ENCODE measurements at places on chromosomes 11 and 22.

DNA sequence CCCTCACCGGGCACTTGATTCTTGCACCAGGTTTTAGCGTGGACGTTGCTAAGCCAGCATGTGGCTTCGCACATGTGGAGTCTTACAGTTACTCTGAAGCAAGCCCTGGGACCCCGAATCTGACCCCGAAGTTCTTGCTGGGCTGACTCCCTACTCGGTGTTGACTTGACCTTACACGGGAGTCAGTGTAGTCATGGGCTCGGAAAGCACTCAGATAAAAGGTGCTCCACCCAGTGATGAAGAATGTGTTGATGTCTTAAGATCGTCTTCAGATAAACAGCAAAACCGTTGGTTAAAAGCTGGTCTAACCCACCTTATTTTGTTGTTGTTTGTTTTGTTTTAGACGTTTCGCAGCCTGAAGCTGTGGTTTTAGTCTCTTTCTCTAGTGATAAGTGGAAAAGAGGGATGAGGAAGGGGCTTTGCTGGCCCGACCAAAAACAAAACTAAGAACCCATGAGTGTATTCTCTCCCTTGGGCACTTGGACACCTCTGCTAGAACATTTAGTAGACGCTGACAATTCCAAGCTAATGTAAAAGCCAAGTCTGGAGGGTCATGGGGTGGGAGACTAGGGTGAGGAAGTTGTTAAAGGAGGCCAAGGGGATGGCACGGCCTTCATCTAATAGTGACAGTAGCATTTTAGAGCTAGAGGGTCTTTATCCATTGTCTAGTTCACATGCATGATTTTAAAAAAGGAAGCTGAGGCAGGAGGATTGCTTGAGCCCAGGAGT is 69.9 kb downstream of the BCR start:
- DNase-seq, result no peak

- no peak for DNase-seq
Observed at GRCh38 chr11:64848826-64849597, 4.6 kb upstream of the CDC42BPG start.

DNA sequence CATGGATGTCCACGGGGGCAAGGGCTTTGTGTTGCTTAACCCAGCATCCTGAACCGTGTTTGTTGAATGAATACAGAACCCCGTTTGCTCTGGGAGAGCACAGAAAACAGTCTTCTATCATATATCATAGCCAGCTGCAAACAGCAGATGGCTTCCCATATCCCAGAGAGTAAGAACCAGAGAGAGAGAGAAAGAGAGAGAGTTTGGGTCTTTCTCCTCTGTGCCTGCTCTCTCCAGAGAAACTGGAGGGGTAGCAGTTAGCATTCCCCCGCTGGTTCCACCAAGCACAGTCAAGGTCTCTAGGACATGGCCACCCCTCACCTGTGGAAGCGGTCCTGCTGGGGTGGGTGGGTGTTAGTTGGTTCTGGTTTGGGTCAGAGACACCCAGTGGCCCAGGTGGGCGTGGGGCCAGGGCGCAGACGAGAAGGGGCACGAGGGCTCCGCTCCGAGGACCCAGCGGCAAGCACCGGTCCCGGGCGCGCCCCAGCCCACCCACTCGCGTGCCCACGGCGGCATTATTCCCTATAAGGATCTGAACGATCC is 440 bp upstream of the TIMP3 start:
- no peak for DNase-seq

GRCh38 chr11:497565-498296 is 9.3 kb downstream of the RNH1 start:
- DNase-seq, result no peak

GRCh38 chr22:19717691-19718455 is 3.6 kb downstream of the SEPTIN5 start:
- DNase-seq, result peak; percentile 46

DNA sequence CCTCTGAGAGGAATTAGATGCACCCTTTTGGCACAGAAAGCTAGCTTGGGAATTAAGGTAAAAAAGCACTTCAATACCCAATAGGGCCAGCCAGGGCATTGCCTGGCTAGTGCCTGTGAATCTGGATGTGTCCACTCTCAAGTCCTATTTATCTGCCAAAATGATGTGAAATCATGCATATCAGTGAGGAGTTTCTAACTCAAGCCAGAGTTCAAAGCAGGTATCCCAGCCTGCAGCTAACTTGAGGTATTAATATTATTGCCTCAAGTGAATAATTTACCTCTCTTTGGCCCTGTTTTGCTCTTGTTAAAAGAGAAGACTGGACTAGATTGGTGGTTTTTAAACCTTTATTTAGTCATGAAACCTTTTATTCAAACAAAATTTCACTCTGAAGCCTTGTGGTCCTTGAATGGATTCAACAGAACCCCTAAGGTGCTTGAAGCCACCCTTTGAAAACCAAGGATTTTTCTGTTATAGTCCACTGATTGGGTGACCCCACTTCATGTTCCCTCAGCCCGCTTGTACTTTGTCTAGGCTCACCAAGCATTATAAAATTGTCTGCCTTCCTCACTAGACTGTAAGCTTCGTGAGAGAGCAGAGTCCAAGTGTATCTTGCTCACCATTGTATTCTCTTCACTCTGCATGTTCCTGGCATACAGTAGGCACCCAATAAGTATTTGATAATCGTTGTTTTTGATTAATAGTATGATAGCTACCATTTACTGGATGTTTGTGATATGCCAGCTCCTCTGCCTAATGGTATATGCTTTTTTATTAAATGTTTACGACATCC is 4.5 kb downstream of the RNF121 start:
- no peak for DNase-seq

DNA sequence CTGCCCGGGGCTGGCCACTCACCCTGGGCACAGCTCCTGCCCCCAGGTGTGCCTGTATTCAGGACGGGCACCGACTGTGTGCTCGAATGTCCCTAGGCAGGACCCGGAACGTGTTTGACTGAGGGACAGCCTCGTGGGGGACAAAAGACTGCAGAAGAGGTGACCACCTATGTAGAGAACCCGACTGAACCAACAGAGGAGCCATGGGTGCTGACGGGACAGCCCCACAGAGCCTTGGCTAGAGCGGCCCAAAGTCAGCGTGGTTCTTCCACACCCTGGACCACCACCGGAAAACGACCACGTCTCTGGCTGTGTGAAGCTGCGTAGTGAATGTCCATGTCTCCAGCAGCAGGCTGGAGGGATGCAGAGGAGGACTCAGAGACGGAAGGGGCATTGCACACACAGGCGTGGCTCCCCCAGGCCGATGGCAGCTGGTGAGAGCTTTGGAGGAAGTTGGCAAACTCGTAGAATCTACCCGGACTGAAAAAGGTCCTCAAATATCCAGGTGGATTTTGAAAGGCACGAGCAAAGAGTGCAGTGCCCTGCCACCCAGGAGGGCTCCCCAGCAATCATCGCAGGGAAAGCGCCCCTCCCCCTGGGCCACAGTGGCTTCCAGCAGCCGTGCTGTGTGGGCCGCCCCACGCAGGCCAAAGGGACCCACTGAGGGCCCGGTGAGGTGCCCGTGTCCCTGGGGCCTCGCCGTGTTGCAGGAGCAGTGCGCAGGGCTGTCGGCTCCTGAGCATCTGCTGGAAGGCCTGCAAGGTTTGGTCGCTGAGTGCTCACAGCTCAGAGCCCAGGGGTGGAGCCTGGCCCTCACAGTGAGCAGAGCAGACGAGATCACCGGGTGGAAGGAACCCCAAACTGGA is 17.5 kb upstream of the MUC5B start:
- no peak for DNase-seq

- DNase-seq, result no peak
Observed at GRCh38 chr11:40188848-40189247, 1270.6 kb downstream of the LRRC4C start.

DNA sequence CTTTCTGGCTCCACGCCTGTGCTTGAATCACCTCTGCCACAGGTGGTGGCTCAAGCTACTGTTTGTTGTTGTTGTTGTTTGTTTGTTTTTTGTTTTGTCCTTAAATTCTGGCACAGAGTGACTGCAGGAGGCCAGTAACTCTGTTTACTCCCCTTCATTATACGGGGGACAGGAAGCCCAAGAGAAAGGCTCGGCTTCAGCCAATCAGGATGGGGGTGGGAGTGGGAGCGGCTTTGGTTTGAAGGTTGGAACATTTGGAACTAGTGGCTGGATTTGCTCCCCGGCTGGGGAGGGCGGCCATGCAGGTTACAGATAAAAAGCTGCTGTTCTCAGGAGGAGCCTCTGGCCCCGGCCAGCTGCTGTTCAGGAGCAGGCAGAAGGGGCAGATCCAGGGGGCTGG is 19.7 kb upstream of the CABP2 start:
- no peak for DNase-seq

- DNase-seq, result no peak
Observed at GRCh38 chr22:27513021-27513420, 288.5 kb downstream of the MN1 start.

DNA sequence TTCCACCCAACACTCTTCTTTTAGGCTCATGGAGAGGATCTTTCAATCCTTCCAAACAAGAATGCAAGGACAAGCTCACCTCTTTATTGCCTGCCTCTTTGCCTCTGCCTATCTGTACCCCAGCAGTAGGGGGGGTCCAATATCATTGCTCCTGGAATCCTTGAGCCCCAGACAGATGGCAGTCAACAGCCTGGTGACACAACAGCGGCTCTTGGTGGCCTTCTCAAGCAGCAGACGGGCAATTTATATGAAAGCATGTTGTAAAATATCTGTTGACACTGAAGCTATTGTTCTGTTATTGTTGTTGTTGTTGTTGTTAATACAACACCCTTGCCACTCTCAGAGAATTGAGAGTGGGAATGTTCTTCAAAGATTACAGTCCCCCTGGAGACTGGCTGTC is 480.0 kb upstream of the CADM1 start:
- no peak for DNase-seq

DNA sequence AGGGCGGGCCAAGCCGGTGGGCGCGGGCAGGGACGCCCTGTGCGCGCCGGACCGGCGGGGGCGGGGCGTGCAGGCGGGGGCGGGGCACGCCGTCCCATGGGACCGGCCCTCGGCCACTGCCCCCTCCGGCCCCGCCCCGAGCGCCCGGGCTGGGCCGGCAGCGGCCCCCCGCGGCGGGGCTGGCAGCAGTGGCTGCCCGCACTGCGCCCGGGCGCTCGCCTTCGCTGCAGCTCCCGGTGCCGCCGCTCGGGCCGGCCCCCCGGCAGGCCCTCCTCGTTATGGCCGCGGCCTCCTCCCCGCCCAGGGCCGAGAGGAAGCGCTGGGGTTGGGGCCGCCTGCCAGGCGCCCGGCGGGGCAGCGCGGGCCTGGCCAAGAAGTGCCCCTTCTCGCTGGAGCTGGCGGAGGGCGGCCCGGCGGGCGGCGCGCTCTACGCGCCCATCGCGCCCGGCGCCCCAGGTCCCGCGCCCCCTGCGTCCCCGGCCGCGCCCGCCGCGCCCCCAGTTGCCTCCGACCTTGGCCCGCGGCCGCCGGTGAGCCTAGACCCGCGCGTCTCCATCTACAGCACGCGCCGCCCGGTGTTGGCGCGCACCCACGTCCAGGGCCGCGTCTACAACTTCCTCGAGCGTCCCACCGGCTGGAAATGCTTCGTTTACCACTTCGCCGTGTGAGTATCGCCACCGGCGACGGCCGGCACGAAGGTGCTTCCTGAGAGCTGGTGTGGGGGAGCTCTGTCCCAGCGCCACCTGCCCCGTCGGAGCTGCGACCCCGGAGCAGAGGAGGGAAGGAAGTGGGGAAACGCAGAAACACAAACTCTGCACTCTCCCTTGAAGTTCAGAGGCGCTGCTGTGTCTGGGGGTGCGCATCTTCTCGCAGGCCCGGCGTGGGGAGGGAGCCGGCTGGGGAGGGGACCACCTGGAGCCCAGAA is at the start of gene KCNQ1:
TSS of gene KCNQ1 (plus strand) at position 188 of the 925 bp plus-strand sequence. CDS start at position 279, 91 bp downstream.
- DNase-seq, result no peak

DNA sequence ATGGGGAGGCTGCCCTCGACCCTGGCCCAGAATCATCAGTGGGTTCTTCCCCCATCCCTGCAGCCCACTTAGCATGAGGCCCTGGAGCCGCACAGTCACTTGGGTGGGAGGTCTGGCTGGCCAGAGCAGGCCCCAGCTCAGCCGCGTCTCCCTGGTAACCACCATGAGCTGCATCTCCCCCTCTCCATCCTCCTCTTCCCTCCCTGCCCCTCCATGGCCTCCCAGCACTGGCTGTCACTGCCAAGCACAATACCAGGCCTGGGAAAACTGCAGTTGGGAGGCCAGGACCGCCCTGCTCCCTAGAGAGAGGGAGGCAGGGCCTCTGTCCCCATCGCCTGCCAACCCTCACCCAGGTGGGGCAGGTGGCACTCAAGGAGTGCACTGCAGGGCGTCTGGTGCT is 8.0 kb downstream of the CSDC2 start:
- DNase-seq, result no peak

- peak; percentile 73 for DNase-seq
Observed at GRCh38 chr11:129331871-129332274, 43.8 kb upstream of the BARX2 start.

GRCh38 chr22:30192427-30192826 is 54.1 kb downstream of the LIF start:
- DNase-seq, result no peak

DNA sequence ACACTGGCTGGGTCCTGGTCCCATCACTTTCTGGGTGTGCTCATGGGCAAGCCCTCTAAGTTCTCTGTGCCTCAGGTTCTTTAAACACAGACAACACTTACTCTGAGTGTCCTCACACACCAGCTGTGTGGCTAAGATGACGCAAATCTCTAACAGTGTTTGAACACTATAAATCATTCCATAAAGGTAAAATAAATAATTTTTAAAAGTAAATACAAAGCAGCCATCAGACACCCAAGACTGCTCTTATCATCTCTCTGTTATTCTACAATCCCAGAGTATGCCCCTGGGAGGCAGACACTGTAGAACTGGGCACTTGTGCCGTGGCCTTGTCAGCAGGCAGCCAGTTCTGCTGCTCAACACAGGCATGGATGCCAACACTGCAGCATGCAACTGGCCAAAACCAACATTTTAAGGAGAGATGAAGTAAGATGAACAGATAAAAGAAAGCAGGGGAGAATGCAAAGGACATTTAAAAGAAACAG is 56.8 kb downstream of the RPL27A start:
- no peak for DNase-seq

GRCh38 chr11:8329847-8330361 is 66.2 kb upstream of the LMO1 start:
- no peak for DNase-seq

- no peak for DNase-seq
Observed at GRCh38 chr11:107014871-107015270, 3.4 kb downstream of the GUCY1A2 start.

DNA sequence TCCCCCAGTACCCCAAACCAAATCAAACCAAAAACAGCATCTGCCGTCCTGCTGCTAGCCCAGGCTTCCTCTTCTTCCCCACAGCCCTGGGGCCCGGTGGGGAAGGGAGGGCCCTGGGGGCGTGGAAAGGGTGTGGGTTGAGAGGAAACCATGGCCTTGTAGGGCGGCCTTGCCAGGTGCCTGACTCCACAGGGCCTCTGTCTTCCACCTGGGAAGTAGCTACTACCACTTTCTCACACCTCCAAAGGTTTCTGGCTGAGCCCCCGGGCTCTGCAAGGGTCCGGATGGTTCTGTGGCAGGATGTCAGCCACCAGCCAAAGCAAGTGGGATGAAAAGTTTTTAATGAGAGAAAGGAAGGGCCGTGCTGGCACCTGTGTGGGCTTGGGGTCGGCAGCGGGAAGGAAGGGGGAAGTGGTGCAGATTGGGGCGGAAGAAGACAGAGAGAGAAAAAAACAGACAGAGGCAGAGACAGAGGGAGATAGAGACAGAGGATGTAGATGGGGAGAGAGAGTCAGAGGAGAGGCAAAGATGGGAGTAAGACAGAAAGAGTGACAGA is 10.5 kb downstream of the TPST2 start:
- no peak for DNase-seq

All from HCEC 1CT (cell line).